ENCODE measurements at places on chromosomes 7 and 10. TPM values are rescaled to one million over a fixed set of nuclear protein-coding genes. Genes with fewer than 3 reads are reported as not detected.

- DNase-seq: no peak
These were observed 144.4 kb downstream of the PCDH15 start for GRCh38 chr10:54656643-54657042.

- DNase-seq: no peak
These were observed 3.1 kb downstream of the PCOLCE start for GRCh38 chr7:100604976-100605911.

Gene HTRA1
- total RNA-seq: 112 TPM

GRCh38 chr10:521261-522250 is 167.9 kb downstream of the DIP2C start:
- DNase-seq: peak; percentile 53

Gene C10orf67
- not detected for total RNA-seq
